Activated CD4-positive, alpha-beta T cell treated with anti-CD3 and anti-CD28 coated beads, Interleukin-2, amount 50 U/mL, for 48 hours (primary cell): ENCODE measurements at places on chromosomes 11 and 22.

- DNase-seq = no peak
Measured at GRCh38 chr11:87022254-87022653, 15.5 kb upstream of the TMEM135 start.

DNA sequence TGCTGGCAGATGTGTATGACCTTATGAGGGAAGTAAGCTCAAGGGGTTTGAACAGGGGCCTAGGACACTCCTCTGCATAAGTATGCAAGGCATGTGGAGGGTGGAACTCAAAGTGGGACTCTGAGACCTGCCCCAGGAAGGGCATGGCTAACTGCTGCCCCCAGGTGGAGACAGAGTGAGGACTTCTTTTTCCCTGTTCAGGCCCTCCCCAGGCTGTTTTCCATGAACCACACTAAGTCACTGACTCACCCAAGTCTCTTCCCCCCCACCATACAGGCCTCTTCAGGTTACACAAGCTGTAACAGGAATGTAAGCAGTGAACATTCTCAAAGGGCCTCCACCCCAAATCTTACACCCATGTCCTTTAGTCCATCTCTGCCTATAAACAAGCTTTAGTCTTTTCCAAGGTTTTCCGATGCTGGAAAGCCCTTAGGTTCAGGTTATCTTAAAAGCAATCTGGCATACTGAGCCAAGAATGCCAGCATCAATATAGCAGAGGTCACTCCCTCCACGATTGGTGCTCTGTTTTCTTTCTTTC lies 13.1 kb downstream of the EEF1G start:
- peak; percentile 85 for DNase-seq

DNA sequence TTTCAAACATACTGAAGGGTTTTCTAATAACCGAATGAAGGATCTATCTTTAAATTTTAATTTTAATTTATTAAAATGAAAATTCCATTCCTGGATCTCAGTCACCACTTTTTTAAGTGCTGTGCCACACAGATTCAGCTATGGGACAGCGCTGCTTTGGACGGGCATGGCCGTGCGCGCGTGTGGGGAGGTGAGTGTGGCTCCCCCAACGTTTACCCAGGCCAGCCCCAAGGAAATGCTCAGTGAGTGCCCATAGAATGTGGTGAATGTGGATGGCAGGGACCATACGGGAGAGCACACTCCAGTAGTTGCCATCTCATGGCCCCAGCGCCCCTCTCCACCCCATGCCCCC lies 88.0 kb upstream of the KCNQ1OT1 start:
- no peak for DNase-seq

DNA sequence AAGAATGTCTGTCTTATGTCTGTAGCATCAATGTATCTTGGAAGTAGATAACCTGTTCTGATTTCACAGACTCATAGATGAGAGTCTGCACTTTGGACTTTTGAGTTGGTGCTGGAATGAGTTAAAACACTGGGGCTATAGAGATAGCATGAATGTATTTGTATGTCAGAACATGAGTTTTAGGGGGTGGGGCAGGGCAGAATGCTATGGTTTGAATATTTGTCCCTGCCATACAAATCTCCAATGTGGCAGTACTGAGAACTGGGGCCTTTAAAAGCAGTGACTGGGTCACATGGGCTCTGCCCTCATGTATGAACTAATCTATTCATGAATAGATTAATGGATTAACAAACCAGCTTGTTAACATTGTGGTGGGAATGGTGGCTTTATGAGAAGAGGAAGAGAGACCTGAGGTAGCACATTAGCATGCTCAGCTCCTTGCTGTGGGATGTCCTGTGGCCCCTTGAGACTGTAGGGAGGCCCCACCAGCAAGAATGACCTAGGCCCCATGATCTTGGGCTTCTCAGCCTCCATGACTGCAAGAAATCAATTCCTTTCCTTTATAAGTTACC lies 15.5 kb upstream of the OR52K1 start:
- no peak for DNase-seq

GRCh38 chr22:11627436-11627797 lies 3900.6 kb upstream of the OR11H1 start:
- no peak for DNase-seq

GRCh38 chr11:33642461-33643166 lies 58.0 kb downstream of the C11orf91 start:
- DNase-seq = no peak

DNA sequence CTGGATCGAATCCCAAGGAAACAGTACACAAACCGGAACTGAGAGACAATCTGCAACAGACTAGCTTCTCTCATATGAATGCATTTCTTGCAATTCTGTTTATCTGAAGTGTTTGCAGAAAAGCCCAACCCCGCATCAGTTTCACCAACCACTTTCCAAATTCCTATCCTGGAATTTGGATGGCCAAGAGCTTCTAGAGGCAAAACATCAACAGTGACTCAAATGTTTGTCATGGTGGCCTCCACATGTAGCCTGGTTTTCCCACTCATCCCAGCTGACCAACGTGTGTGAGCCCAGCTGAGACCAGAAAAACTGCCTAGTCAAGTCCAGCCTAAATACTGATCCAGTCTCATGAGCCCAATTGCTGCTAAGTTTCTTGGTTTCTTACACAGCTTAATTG lies 8.3 kb upstream of the MIEF1 start:
- DNase-seq = no peak

DNA sequence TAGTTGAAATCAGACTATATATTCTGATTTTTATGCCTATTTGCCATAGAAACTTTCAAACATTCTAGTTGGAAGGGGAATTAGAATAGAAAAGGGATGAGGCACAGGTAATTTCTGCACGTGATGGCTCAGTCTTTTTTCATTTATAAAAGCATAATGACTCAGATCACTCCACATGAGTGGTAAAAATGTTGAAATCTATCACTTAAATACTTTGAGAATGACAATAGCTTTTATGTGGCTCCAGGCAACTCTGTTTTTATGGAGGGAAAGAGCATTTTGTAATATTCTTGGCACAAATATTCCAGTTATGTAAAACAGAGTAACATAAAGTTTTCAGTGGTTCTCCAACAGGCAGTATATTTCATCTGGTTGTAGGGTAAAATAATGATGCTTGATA lies 5.9 kb upstream of the MMP3 start:
- DNase-seq = no peak

GRCh38 chr11:33515347-33515746 lies 185.3 kb downstream of the C11orf91 start:
- DNase-seq = peak; percentile 21

DNA sequence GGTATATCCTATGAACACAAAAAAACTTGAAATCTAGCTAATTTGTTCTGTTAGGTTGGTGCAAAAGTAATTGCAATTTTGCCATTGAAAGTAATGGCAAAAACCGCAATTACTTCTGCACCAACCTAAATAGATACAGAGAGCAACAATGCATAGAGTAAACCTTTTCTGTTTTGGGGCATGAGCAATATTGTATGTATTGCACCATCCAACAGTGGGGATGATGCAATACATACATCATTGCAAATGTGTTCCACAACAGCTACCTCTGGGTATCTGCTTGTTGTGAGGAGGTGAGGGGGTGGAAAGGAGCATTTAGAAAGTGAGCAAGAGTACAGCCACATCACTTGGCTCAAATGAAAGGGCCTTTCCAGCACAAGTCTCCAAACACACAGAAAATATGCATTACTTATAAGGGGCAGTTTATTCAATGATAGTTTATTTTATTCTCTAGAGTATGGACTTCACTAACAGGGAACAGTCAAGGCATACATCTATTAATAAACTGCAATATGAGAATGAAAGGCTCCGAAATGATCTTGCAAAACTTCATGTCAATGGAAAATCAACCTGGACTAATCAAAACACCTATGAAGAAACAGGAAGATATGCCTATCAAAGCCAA lies 77.3 kb downstream of the DEUP1 start:
- DNase-seq = no peak

DNA sequence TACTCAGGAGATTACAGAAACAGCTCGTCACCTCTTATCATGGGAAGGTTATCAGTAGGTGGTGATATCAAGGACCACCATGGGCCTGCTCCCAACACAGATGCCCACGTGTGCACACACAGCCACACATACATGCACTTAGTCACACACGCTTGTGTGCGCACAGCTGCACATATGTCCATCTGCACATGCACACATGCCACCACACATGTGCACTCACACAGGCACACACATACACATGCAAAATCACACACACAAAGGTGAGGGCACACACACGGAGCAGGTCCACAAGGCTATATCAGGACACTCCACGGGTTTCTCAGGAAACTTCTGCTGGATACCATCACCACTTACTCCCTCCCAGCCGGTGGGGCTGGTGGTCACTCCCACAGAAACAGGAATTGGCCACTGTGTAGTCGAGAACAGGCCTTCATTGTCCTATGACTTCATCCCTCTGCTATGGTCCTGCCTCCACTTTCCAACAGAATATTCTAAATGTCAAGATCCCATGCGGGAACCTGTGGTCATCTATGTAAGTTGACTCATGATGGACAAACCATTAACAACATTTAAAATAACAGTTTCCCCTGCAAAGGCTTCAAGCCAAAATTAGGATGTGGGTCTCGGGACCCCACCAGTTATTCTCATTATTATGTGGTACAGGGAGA lies 2.2 kb downstream of the C11orf24 start:
- no peak for DNase-seq

- no peak for DNase-seq
Measured at GRCh38 chr22:40300884-40301672, 45.2 kb upstream of the ADSL start.

DNA sequence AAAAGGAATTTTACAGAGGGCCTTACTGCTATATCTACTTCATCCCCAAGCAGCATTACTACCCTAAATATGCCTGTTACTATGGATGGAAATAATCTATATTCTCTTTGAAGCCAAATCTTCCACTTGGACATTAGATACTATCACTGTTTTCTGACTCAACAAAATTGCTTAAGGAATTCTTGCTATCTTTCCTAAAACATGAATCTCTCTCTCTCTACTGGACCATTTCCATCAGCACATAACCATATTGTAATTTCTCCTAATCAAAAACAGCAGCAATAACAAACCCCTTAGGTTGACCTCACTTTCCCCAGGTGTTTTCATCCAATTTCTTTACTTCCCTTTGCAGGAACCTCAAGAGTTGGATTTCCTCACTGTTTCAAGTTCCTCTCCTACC lies 67.9 kb upstream of the BLID start:
- DNase-seq = no peak

DNA sequence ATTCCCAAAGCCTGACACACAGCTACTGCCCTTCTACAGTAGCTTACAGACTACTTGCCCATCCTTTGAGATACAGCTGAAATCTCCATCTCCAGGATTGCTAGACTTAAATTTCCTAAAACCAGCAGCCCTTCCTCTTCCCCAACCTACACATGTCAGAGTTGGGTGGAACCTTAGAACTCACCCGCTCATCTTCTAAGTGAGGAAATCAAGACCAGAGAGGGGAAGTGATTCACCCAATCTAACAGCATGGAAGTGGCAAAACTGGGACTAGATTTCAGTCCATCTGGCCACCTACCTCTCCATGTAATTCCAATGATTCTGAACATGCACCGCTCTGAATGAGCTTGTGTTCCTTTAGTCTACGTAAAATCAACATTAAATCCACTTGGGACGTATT lies 1.0 kb upstream of the TMEM86A start:
- DNase-seq = no peak

- no peak for DNase-seq
Measured at GRCh38 chr22:32204040-32204855, 625 bp downstream of the RFPL2 start.

- no peak for DNase-seq
Measured at GRCh38 chr11:87173185-87174039, 135.7 kb downstream of the TMEM135 start.

- DNase-seq = no peak
Measured at GRCh38 chr11:114499756-114500155, 59.9 kb downstream of the NXPE1 start.

GRCh38 chr11:97525273-97525672 lies 1135.5 kb downstream of the JRKL start:
- DNase-seq = no peak

GRCh38 chr11:18853086-18853720 lies 61.6 kb upstream of the PTPN5 start:
- no peak for DNase-seq

- DNase-seq = no peak
Measured at GRCh38 chr11:123976770-123977560, 616 bp downstream of the OR10S1 start.

GRCh38 chr22:45942787-45943493 lies 34.0 kb downstream of the WNT7B start:
- no peak for DNase-seq

- DNase-seq = peak; percentile 25
Measured at GRCh38 chr11:13008625-13009475, at the start of gene RASSF10. TSS of gene RASSF10 (plus strand) at chr11:13009316. CDS start at chr11:13009577, 261 bp downstream.

DNA sequence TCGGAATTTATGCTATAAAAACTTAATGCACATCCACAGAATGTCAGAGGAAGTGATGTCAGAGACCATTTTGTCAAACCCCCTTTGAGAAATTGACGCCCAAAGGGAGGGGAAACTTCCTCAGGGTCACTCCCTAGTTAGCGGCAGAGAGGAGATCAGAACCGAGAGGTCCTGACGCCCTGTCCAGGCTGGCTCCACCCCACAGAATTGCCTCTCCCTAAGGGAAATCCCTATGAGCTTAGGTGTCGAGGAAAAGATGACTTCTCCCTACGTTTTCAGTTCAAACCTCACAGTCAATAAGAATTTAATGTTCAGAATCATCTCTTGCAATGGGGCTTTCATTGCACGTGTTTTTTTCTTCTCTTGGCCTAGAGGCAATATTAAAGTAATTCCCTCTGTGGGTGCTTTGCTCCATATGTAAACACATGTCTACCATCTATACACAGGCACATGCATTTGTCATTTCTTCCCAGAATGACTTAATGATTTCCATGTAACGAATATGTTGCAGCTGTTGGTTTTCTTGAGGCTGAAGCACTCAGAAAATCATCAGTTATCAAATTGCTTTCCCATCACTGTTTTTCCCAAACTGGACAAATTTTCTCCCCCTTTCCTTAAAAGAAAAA lies 148.7 kb upstream of the TIMP3 start:
- DNase-seq = no peak

GRCh38 chr11:14242187-14242586 lies 116.8 kb downstream of the RRAS2 start:
- DNase-seq = no peak

DNA sequence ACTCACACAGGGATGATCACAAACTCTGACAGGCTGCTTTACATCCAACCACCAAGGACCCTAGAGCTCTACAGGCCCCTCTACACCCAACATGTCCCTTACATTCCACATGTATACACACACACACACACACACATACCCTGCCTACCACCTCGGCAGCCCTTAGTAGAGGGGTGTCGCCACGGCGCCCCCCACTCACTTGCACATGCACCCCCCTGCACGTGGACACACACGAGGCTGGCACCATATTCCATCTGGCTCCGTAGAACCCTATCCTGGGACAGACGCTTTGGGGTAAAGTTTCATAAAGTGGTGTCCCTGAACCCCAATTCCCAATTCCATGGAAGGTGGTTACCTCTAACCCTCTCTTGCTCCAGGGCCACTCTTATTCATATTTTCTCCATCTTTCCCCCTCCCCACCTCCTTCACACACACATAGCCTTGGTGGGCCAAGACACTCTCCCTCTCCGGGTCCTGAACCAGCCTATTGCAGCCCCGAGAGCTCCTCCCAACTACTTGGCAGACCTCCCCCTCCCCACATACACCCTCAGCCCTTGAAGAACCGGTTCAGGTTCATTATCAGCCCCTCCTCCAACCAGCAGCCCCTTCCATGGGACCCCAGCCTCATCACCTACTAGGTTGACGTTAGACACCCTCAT lies 809 bp downstream of the PDE2A start:
- no peak for DNase-seq
